ENCODE measurements at places on chromosomes 1 and 21. TPM values are rescaled to one million over a fixed set of nuclear protein-coding genes. Genes with fewer than 3 reads are reported as not detected.

LCE6A gene
- total RNA-seq, result not detected

DNA sequence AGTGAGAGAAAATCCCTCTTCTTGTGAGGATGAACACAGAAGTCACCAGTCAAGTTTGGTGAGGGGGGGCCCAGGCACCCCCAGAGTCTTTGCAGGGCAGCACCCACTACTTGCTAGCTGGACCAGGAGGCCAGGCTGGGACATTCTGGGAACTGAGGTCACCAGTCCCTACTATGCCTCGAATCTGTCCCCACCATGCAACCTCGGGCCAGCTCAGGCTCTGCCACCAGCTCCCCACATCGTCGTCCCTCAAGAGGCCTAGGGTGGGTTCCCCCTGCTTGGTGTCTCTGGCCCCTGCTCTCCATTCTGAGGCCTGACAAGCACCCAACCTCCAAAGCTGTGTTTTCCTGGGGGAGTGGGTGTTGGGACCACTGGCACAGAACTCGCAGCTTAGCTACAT, 22.2 kb upstream of the ZNF678 start:
- no peaks in the 10 kb centered on the region for H3K36me3 ChIP-seq
- H3K27me3 ChIP-seq, result peaks cover 5% of the 10 kb centered on the region
- H3K4me1 ChIP-seq, result peaks cover 5% of the 10 kb centered on the region

GRCh38 chr1:173168941-173169340, 38.2 kb downstream of the TNFSF4 start:
- no peak for DNase-seq
- no peak overlapping the region for H3K4me3 ChIP-seq
- no peak overlapping the region for H3K27ac ChIP-seq

DNA sequence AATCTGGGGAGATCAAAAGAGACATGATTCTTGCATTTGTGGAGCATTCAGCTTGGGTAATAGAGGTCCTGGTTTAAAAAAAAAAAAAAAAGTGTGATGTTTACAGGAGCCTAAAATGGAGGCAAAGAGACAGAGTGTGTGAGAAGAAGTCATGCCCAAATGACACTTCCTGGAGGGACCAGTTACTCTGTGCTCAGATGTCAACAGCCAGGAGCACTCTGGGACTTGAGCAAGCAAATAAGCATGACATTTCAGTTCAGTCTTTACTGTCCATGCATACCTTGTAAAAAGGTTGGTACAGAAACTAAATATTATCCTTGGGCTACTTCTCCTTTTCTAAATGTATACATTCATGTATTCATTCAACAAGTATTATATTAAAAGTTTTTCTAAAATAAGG, 25.2 kb upstream of the ADGRL2 start:
- no peak for DNase-seq
- no peaks in the 10 kb centered on the region for H3K36me3 ChIP-seq
- no peak overlapping the region for H3K4me3 ChIP-seq
- H3K4me1 ChIP-seq, result no peaks in the 10 kb centered on the region
- H3K27me3 ChIP-seq, result no peaks in the 10 kb centered on the region

GRCh38 chr1:83954166-83954823, 44.6 kb downstream of the TTLL7 start:
- H3K4me1 ChIP-seq, result no peaks in the 10 kb centered on the region
- H3K27ac ChIP-seq, result no peak overlapping the region
- no peaks in the 10 kb centered on the region for H3K27me3 ChIP-seq
- no peak for DNase-seq
- no peak overlapping the region for H3K4me3 ChIP-seq
- no peaks in the 10 kb centered on the region for H3K36me3 ChIP-seq
